ENCODE measurements at places on chromosomes 1 and 21.

- no peak for DNase-seq
Measured at GRCh38 chr1:218495931-218496330, 150.8 kb downstream of the TGFB2 start.

DNA sequence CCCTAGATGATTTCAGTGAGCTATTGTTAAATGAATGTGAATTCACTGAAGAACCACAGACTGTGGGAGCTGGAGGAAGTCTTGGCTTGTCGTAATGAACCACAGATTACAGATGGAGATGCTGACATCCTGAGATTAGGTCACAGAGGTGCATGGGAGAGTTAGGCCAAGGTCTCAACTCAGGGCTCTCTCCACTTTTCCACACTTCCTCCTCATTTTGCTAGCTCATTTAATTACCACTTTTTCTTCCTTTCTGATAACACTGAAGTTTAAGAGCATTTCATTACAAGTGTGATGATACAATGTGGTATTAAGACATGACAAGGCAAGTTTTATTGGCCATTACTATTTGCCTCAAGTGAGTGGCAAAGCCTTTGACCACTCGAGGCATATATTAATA lies 30.8 kb downstream of the ST6GALNAC3 start:
- DNase-seq: no peak

GRCh38 chr1:206929524-206929923 lies 7.8 kb upstream of the FCMR start:
- DNase-seq: no peak

GRCh38 chr1:47867438-47868347 lies 129.5 kb downstream of the TRABD2B start:
- DNase-seq: no peak

GRCh38 chr1:20342294-20343148 lies 51.8 kb downstream of the VWA5B1 start:
- no peak for DNase-seq

GRCh38 chr1:55623311-55623710 lies 408.1 kb upstream of the USP24 start:
- DNase-seq: no peak

GRCh38 chr1:241592273-241592958 lies 47.8 kb downstream of the CHML start:
- DNase-seq: no peak

- no peak for DNase-seq
Measured at GRCh38 chr1:66730462-66730861, 21.8 kb upstream of the DYNLT5 start.

- no peak for DNase-seq
Measured at GRCh38 chr1:245615001-245615400, 460.2 kb downstream of the KIF26B start.

DNA sequence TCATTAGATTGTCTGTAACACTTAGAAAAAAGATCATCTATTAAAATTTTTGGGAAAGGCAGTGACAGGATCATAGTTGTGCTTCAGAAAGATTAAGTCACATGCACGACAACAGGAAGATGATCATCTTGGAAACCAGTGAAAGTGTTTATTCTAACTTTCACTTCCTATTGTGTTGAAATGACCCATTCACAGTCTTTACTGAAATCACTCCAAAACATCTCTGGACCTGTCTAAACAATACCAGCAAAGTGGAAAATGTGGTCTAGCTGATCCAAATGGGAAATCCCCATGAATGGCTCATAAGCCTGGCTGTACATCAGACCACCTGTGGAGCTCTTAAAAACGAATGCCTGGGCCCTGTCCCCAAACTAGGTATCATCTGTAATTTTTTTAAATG lies 111.1 kb upstream of the ETV3 start:
- no peak for DNase-seq

GRCh38 chr1:245160288-245160687 lies 5.5 kb downstream of the KIF26B start:
- DNase-seq: peak; percentile 16

- DNase-seq: no peak
Measured at GRCh38 chr1:8111560-8111959, 85.5 kb upstream of the ERRFI1 start.

DNA sequence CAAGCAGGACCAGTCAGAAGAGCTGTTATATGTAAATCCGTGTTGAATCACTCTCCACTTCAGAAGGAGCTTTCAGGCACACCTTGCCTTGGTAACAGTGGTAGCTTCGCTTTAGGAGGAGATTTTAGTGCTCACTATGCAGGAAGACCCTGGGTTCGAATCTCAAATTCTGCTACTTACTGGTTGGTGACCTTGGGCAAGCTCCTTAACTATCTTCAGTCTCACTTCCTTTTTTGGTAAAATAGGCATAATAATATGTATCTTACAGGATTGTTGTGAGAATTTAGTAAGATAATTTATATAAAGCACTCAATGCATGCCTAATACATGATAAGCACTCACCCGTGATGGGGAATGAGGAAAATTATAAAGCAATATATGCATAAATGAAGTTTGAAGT lies 46.7 kb upstream of the GPR52 start:
- no peak for DNase-seq

DNA sequence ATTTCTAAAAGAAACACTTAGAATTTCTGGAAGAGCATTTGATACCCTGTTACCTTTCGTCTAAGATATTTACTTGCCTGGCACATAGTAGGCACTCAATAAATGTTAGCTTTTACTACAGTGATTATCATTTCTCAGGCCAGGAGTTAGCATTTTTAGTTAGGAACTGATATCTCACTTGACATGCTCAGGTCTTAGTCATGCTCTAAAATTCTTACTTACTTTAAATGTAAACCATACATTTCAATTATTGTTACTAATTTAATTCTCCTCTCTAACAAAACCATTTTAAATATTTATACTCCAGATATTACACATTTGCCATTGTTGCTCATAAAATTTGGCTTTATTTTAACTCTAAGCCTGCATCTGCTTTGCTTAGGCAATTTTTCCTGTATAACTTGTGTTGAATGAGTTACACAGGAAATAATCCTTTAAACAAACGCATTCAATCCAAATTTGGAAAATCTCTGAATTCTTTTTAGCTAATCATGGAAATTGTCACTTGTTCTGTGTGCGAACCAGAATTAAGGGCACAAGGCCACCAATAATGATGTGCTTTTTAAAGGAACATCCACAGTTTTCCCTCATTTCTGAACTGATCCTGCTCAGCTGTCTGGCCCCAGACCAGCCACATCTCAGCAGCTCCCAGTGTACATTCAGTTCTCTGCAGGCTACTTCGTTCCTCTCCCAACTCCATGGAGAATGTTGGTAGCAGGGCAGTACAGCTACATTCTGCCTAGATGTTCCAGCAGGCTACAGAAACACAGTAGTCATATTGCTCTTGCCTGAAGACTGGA lies 15.6 kb downstream of the NIBAN1 start:
- no peak for DNase-seq

- peak; percentile 64 for DNase-seq
Measured at GRCh38 chr1:247848346-247848745, 6.7 kb upstream of the OR11L1 start.

DNA sequence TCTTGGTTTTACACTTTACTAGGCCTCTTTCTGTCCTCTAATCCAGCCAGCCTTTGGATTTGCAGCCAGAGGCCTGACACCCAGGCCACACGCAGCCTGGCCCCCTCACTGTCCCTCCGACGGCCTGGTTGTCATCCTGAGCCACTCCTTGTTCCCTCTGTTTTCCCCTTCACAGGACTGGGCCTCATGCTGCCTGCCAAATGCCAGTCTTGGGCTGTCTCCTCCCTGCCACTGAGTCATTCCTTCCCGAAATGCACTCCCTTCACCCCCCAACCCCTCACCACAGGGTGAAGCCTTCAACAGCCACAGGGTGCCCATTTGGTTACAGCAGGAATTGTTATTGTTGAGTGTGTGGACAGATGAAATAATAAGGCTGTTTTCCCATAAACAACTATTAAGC lies 21.3 kb downstream of the ACOT11 start:
- no peak for DNase-seq

DNA sequence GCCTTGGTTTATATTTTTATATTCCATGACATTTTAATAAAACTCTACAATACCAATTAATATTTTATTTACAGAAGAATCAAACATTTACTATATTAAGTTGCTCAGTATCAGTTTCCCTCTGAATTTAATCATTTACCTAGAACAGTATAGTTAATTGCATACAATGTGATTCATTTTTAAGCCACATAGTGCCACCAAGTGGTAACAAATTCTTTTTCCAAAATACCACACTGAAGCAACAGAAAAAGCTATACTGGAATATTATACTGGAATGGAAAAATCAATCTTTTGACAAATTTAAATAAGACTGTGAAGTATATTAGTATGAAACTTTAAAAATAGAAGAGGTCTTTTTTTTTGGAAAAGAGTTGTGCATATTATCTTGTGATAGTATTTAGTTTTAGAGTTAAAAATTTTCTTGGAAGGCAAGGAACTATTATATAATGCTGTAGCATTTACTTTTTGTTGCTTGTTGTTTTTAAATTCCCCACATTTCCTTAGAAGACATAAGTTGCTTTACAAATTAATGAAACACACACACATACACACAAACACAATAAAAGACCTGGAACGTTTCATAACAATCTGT lies 57.3 kb downstream of the ZNF644 start:
- no peak for DNase-seq

DNA sequence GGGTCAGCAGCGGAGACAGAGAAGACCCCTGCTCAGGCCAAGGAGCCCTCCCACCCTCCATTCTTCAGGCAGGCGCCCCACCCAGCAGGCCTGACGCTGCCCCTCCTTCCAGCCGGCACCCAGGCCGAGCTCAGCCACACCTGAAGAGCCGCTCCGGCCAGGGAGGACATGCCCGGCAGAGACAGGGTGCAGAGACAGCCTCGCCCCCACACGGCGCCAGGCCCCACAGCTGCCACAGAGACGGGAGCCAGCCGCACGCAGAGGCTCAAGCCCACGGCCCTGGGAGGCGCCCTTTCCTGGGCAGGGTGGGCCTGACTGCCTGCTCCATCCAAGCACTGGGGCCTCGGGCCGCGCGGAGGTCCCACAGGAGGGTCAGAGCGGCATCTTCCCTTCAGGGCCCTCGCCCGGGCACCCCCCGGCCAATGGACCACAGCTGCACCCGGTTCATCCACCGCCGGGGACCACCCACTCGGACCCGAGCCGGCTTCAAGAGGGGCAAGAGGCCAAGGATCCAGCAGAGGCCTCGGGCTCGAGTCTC lies 5.2 kb downstream of the TTLL10 start:
- DNase-seq: no peak

DNA sequence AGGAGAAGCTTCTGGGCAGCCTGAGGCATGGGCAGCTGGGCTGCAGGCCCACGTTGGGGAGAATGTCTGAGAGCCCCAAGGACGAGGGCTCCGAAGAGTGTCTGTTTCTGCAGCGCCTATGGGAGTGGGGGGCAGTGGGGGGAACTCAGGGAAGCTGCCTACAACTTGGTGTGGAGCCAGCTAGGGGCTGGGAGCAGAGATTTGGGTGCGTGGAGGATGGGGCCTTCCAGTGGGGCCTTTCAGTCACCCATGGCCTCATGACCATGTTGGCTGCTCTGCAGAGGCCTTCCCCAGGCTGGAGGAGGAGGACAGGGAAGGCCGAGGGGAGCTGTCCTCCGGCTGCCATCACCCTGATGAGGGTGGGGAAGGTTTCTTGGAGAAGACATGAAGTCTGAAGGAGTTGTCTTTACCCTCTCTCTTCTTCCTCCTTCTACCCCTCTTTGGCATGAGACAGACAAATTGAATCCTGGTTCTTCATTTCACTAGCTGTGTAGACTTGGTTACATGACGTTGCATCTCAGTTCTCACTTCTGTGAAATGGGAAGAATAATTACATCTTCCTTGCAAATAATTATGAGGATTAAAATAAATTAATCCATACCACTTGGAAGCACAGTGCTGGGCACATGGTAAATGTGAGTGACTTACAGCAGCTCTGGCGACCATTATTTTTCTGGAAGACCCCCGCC lies 8.3 kb downstream of the PPFIA4 start:
- no peak for DNase-seq

DNA sequence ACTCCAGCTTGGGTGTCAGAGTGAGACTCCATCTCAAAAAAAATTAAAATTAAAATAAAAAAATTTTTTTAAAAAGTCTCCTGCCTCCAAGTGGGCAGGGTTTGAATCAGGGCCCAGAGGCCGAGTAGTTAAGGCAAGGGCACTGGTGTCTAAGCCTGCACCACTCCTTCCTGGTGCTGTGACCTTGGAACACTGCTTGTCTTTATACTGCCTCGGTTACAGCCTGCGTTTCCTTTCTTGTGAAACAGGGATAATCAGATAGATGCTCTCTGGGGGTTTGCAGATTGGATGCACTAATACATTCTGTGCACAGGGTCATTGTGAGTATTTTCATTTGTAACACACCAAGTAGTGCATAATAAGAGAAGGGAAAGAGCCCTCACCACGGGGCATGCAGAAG lies 58.4 kb upstream of the EFHD2 start:
- DNase-seq: no peak

DNA sequence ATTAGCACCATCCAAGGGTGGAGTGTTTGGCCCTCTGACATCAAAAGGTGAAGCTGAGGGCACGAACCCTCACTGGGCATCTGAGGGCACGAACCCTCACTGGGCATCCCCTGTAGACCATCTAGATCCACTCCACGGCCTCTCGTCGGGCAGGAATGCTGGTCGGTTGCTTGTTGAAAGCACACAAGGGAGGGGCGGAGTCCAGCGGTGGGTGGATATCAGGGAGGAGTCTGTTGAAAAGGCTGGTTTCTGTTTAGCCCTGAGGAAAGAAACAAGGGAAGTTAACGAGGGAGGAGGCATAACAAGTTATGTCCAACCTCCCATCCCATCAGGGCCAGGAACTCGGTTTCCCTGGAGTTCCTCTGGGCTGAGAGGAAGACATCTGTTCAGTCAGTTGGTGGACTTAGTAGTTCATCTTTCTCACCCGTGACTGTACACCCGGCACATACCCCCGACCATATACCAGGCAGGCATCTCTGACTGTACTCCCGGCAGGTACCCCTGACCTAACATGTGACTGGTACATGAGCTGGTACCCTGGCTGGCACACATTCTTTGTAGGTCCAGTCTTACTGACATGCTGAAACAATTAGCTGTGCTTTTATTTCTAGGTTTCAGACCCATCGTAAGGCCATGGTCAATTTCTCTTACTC lies 32.1 kb upstream of the PDE9A start:
- DNase-seq: peak; percentile 62

- DNase-seq: peak; percentile 57
Measured at GRCh38 chr1:234772345-234773147, 162.6 kb upstream of the IRF2BP2 start.

Data from thyroid gland (tissue), 4 donors.